Muscle of back (tissue), 13 donors: ENCODE measurements at places on chromosomes 12 and 14.

DNA sequence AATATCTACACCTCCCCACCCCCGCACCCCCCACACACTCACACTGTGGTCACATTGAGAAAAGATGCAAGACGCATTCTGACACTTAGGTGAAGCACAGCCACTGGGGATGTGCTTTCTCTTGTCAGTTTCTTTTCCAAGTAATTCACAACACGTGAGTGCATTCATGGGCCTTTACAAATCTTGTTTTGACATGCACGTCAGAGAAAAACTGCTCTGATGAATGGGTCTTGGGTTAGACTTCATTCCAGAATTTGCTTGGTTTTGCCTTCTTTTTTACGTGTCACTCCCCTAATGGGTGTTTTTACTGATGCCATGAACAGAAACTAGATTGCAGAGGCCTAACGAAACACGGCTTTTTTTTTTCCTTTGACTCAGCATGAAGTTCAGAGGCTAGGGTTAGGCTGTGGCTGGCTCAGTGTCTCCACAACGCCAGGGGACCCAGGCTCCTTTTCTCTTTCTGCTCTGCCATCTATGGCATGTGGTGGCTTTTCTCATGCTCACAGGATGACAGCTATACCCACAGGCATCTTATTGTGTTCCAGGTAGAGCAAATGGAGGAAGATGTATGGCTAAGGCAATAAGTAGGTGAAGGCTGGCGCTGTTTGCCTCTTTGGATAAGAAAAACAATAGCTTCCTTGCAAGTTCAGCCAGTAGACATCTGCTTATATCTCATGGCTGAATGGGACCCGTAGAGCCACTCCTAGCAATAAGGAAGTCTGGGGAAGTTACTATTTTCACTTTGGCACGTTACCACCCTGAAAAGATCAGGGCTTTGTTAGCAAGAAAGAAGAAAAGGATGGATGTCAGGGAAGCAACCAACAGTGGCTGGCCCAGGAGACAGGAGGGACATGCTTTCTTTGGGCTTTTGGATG lies 253.3 kb downstream of the SLC15A4 start:
- no peak for DNase-seq

GRCh38 chr14:90273532-90273931 lies 17.2 kb downstream of the PSMC1 start:
- DNase-seq, result no peak

DNA sequence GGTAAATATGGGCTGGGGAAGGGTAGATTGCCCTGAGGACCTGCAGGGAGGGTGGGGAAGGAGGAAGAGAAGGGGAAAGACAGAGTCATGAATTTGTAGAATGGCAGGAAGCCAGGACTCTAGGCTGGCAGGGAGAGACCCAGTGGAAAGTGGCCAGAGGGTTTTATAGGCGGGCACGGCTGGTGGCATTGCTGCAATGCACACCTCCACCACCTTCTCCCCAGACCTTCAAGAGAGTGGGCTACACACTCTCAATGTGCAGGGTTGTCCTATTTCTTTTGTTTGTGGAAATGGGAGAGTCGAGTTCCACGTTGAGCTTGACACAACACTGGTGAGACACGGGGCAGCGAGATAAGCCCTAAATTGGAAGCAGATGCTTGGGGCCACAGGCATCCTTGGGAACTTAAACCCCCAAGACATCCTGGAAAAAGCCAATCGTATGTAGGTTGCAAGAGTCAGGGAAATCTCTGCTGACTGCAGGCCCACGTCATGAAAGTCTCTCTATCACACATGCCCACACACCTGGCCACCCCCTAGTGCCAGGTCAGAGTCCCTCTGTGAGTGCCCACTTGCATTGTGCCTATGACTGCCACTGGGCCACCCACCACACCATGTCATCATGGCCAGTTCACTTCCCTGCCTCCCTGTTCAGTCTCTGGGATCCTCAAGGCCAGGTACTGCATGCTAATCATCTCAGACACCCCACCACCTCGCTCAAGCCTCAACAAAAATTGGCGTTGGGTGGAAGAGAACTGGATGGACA lies 38.0 kb upstream of the BDKRB2 start:
- DNase-seq, result no peak

GRCh38 chr14:88856786-88857366 lies 32.4 kb downstream of the TTC8 start:
- no peak for DNase-seq

- no peak for DNase-seq
Observed at GRCh38 chr12:24591715-24592440, 357.0 kb downstream of the BCAT1 start.

GRCh38 chr14:61646366-61647116 lies 48.8 kb upstream of the HIF1A start:
- DNase-seq, result no peak

- DNase-seq, result no peak
Observed at GRCh38 chr12:3161861-3162260, 84.7 kb downstream of the TSPAN9 start.

DNA sequence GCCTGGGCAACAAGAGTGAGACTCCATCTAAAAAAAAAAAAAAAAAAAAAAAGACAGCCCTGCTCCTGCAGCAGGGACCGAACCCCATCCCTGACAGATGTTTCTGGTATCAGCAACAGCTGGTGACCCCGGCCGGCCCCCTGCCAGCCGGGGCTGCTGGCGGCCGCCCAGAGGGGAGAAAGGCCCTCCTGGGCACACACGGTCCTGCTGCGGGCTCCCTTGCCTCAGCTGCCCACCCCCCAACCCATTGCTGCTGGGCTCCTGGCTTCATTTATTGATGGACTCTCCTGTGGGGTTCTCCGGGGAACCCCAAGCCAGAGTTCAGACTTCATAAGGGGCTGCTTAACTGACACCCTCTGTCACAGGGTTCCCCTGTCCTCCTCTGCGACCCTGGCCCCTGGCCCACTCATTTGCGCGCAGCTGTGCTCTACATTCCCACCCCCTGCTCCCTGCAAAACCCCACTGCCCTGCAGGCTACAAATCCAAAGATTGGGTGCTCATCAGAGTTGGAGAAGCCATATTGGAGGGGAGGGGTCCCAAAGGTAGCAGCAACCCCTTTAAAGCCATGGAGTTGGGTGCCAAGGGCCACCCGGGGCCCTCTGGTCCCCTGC lies 103.6 kb upstream of the RTL1 start:
- no peak for DNase-seq

DNA sequence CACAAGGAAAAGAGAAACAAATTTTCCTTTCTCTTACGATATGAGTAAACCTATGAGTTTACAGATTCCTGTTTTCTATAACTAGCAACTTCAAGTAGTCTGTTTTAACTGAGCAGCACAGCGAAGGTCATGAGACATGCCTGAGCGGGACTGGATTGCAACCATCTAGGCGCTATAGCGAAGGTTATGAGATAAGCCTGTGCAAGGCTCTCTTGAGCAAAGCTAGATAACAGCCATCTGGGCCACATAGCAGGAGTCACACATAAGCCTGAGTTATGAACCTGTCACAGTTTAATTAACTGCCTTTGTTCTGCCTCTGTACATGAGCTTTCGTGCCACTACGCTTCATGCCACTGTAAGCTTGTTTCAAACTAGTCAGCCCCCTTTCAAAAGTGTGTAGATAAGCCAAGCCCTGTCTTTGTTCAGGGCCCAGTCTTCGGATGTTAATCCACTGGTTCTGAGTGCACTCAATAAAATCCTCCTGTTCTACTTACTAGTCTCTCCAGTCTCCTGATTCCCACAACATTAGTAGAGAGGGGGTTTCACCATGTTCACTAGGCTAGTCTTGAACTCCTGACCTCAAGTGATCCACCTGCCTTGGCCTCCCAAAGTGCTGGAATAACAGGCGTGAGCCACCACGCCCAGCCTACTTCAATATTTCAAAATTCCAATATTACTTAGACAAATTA lies 47.1 kb downstream of the SEC23A start:
- no peak for DNase-seq

GRCh38 chr12:8630131-8630530 lies 17.5 kb upstream of the AICDA start:
- no peak for DNase-seq

GRCh38 chr12:67413577-67413976 lies 144.4 kb downstream of the CAND1 start:
- no peak for DNase-seq

DNA sequence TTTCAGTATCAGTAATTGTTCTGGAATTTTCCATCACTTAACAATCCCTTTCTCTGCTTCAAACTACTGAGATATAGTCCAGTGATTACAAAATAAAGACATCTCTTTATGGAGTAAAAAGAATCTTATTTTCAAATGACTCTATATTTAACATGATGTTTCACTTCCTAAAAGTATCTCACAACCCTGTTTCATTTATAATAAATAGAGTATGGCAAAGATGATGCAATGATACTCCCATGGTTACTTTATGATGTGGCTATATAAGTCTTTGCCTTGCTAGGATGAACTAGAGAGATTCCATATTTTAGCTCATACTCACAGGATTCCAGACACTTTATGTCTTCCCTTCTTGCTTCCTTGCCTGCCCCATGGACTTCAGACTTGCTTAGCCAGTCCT lies 953.5 kb upstream of the MDGA2 start:
- no peak for DNase-seq

DNA sequence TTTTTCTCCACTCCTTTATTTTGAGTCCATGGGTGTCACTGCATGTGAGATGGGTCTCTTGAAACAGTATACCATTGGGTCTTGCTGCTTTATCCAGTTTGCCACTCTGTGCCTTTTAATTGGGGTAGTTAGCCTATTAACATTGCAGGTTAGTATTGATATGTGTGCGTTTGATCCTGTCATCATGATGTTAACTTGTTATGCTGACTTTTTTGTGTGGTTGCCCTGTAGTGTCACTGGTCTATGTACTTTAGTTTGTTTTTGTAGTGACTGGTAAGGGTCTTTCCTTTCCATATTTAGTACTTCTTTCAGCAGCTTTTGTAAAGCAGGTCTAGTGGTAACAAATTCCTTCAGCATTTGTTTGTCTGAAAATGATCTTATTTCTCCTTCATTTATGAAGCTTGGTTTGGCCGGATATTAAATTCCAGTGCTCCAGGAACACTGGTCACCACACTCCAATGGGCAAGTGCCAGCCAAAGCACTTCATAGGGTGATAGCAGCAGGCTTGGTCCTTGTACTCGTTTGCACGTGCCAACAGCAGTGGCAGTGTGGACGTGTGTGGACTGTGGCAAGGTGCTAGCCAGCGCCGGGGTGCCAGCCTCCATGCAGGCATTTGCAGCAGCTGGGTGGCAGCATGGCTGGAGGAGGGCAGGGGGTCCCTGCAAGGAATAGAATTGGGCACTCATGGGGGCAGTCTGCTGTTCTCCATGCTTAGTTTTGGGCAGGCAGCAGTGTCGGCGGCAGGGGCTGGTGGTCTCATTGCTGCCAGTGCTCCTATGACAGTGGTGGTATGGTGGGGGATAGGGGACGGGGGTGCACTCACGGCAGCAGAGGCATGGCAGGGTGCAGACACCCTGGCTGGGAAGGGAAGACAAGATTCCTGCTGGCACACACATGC lies 53.5 kb downstream of the FRS2 start:
- DNase-seq, result no peak

DNA sequence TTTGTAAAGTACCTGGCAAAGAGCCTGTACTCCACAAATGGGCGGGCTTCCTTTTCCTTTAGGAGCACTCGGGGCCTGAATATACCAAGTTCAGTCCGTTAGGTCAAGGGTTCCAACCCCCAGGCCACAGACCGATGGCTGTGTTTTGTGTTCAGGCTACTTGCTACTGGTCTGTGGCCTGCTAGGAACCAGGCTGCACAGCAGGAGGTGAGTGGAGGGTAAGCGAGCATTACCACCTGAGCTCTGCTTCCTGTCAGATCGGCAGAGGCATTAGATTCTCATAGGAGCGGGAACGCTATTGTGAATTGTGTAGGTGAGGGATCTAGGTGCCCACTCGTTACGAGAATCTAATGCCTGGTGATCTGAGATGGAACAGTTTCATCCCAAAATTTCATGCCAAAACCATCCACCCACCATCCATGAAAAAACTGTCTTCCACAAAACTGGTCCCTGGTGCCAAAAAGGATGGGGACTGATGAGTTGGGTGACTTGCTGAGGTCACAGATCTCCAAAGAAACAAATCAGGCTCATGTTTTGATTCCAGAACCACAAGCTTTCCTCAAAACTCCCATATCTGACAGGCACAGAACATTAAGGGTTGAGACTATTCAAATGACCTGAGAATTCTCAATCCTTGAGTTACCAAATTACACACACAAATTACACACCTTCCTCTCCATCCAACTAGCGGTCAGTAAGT lies 4.2 kb downstream of the CSRP2 start:
- no peak for DNase-seq

- DNase-seq, result peak; percentile 28
Observed at GRCh38 chr14:59870277-59871165, at the start of gene RTN1. Gene RTN1 (minus strand): TSS chr14:59870776. CDS start chr14:59870630, 146 bp downstream.

DNA sequence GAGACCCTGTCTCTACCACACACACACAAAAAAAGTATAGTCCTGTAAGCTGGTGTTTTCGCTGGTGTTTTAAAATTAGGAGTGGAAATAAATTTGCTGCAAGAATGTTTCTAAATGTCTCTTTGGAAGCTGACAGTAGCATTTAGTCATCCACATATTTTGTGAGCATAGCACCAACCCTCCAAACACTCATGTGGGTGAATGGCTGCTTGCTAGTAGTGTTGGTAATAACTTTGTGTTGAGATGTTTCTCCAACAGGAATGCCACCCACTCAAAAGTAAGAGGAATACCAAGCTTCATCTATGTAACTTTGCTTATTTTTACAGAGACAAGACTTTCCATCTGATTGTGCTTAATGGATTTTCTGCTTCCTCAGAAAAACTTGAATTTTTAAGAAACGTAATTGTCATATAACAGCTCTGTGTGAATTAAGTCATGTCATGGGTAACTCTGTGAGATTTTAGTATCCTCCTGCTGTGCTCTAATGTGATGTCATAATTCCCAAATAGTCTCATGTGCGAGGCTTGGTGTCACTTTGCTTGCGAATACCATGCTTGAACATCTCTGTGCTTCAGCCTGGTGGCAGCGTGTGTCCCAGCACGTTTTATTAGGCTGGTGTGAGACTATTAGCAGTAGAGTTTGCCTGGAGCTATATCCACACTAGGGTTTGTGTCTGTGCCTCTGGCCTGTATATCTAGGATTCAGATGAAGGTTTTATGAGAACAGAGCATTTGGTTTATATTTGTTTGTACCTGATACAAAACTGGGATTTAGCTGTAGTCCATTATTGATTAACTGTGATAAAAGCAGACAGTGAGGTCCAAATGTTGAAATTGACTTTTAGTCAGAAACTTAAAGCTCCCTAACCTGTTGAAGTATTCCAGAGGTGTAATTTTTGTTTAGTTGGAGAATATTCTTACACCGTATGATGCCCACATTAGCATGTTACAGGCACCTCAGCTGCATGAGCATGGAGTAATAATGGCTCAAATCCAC lies 80.5 kb downstream of the FBXW8 start:
- DNase-seq, result no peak

DNA sequence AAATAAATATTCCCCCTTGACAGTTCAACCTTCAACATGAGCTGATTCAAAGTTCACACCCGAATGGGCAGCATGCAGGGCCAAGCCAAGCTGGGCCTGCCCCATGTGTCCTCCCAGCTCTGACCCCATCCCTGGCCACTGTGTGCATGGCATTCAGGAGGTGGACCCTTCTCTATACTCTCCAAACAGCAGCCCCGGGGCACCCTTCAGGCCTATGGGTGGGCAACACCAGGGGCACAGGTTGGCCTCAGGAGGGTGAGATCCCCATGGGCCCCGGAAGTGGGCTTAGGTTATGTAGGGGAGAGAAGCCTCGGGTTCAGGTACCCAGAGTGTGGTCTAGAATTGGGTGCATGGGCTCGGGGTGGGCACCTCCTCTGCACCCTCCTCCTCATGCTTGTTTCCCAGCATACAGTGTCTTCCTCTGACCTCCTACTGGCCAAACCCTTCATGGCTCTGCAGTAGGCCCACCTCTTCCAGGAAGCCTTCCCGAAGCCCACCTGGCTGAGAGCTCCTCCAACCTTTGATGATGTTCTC lies 31.5 kb upstream of the BCL7A start:
- no peak for DNase-seq

GRCh38 chr12:47896633-47897032 lies 8.2 kb downstream of the VDR start:
- no peak for DNase-seq
